ENCODE measurements at places on chromosomes 16 and 17.
A peak's percentile ranks its signal among the peaks of the same experiment; 100 is the strongest.

GRCh38 chr17:59814685-59815084 is 78.1 kb downstream of the TUBD1 start:
- no peak for DNase-seq

DNA sequence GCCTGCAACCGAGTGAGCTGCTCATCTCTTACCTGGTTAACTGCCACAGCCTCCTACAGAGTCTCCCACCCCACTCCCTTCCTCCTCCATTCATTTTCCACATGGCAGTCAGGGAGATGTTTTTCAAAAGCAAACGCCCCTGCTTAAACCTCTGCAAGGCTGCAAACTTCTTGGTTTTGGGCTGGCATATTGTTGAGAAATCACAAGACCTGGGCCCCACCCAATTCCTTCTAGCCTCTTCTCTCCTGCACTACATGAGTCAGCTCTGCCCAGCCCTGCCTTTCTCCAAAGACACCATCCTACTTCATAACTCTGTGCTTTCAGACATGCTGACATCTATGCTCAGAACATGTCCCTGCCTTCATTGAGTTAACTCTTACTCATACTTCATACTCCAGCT is 136.1 kb downstream of the SPACA3 start:
- no peak for DNase-seq

GRCh38 chr17:34883106-34884000 is 77.9 kb downstream of the CCT6B start:
- DNase-seq, result no peak

DNA sequence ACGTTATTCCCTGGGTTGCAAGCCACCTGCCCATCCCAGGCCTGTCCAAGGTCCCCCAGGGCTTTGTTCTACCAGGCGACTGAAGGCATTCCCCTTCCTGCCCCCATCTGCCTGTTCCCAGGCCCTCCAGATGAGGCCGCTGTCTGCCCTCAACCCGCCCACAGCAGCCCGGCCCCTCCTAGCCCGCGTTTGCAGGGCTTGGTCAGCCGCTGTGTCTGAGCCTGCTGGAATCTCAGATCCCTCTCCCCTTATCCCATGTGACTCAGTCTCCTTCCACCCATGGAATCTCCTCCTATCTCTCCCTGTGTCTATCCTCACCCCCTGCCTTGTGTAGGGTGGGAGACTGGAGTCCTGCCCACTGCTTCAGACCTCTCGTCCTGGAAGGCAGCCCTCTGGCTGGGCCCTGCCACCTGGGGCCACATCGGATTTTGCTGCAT is 186.0 kb upstream of the TNRC6C start:
- no peak for DNase-seq

- no peak for DNase-seq
These were observed 744.5 kb downstream of the WWOX start for GRCh38 chr16:78843978-78844377.

DNA sequence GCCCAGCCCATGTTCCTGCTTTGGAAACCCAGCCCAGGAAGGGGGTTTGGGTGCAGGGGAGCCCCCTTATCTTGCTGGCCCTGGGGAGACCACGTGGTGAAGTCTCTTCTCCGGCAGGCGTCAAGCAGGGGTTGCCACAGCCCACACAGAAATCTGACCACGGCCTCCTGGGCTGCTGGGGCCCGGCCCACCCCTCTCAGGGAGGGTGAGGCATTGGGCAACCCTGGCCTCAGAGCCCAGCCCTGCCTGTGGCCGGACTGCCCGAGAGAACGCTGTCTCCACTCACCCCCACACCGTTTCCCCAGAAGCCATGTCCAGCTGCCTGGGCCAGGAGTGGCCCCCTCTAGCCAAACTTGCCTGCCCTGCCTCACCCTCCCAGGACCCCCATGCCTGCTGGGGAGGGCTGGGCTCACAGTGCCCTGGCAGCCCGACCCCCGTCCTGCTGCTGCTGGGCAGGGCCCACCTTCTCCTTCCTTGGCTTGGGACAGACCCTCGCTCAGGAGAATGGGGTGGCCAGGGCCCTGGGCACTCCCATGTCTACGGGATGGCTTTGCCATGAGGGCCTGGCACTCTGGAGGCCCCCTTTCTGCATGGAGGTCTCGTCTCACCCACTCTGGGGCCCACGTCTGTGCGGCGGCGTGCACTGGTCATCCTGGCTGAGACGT is 6.7 kb downstream of the RPUSD1 start:
- no peak for DNase-seq

GRCh38 chr16:84475643-84476240 is 28.7 kb downstream of the MEAK7 start:
- DNase-seq, result no peak

- DNase-seq, result no peak
These were observed 330.7 kb upstream of the ASIC2 start for GRCh38 chr17:33623841-33624240.

GRCh38 chr16:74107795-74108610 is 188.6 kb upstream of the PSMD7 start:
- peak; percentile 4 for DNase-seq

GRCh38 chr16:14109782-14110727 is 38.9 kb downstream of the MRTFB start:
- DNase-seq, result no peak

GRCh38 chr17:31609996-31610910 is 218.8 kb downstream of the RAB11FIP4 start:
- DNase-seq, result no peak

- DNase-seq, result no peak
These were observed 33.2 kb downstream of the ZNF750 start for GRCh38 chr17:82806645-82807044.

- DNase-seq, result no peak
These were observed 559 bp downstream of the CACNG5 start for GRCh38 chr17:66835476-66835875.

DNA sequence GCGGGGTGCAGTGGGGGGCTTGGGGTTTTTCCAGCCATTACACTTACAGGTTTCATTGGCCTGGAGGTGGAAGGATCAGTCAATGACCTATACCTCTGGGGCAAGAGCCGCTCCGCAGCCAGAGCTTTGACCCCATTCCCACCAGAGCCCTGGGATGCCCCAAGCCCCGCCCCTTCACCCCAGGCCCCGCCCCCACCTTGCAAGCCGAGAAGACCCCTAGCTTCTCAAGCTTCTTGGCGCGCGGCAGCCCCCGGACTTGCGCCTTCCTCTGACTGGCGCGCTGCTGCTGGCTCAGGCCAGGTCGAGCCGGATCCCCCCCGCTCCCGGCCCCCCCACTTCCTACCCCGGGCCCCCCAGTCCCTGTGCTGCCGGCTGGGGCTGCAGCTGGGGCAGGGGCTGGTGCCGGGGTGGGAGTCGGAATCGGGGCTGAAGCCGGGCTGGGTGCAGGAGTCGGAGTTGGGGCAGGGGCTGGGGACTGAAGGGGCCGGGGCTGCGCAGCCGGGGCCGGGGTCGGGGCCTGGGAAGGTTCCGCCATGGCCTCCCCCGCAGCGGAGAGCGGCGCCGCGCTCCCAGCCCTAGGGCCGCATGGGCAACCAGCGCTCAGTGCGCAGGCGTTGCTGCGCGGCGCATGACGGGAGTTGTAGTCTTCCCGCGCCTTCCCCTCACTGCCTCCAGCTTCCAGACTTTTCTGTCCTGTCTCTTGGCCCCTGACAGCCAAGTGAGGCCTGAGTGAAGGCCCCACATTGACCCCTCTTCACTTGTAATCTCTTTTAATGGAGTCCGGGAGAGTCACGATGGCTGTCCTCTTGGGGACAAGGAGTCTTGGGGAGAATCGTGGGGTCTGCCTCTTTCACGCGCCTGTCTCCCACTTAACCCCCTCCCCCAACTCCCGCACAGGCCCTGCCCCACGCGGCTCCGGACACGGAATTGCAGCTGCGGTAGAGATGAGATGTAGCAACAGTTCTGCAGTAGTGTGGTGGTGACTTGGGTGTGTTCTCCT is at the start of gene KAT2A:
TSS of gene KAT2A (minus strand) at position 598 of the 1,000 bp plus-strand sequence. CDS start at position 535, 63 bp downstream.
- DNase-seq, result no peak

- no peak for DNase-seq
These were observed 1.5 kb upstream of the WFIKKN1 start for GRCh38 chr16:629185-629832.

DNA sequence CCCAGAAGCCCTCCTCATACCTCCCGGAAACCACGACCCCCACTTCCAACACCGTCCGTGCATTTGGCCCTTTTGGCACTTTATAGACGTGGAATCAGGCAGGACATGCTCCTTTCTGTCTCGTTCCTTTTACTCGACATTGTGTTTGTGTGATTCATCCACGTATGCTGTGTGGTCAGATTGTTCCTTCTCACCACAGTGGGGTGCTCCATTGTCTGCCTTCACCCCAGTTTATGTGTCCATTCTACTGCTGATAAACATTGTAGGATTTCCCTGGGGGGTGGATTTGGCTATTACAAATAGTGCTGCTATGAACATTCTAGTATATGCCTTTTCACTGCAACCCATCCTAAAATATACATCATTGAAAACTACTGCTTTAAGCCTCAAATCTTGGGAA is 28.9 kb upstream of the RPH3AL start:
- DNase-seq, result no peak

DNA sequence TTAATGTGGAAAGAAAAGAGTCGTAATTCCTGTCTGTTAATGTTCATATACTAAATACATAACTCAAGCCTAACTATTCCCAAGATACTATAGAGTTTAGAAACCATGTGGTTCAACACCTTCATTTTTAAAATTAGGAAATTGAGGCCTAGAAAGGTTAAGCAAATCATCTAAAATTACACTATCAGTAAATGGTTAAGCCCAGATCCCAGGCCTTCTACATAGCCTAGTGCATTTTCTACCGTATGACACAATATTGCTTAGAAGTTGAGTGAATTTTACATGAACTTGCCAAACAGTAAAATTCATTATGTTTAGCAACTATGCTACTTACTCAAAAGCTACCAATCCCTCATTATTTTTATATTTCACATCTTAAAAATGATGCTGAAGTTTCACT is 6.8 kb downstream of the NACA2 start:
- DNase-seq, result no peak

DNA sequence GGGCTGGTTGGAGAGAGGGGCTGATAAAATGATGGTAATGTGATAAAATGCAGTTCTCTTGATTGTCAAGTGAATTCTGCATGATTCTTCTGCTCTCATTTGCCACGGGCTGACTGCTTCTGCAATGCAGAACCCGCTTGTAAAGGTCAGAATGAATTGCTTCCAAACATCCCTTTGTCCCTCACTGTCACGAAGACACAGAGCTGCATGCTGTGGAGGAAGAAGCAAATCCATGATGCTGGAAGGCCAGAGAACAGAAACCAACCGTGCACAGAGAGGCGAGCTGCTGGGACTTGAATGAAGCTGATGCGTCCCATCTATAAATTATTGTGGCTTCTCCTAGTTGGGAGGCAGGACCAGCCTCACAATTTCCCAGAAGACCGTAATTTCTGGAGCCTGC is 171.6 kb downstream of the PRKCB start:
- DNase-seq, result no peak

GRCh38 chr16:4052096-4052495 is 64.1 kb downstream of the ADCY9 start:
- DNase-seq, result no peak

Measured in AG09309 (cell line).